SK-N-SH treated with all-trans-retinoic acid at 6 μM for 48 hours (cell line): ENCODE measurements at places on chromosomes 7 and 10.

DNA sequence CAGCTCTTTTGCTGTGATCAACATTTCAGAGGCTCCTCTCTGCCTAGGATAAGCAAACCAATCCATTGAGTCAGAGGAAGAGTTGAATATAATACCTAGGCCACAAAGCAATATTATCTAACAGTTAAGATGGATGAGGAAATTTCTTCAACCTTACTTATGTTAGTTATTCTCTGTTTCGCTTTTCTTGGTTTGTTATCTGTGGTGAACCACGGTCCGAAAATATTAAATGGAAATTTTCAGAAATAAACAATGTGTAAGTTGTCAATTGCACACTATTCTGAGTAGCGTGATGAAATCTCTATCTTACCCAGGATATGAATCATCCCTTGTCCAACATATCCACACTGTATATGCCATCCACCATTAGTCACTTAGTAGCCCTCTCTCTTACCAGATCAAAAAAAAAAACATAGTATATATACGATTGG, 1.5 kb upstream of the HTR7 start:
- peak; percentile 70 for ATAC-seq

GRCh38 chr7:39075210-39075609, 97.5 kb downstream of the POU6F2 start:
- ATAC-seq = no peak

- ATAC-seq = no peak
These were observed 90.4 kb downstream of the SPAG6 start for GRCh38 chr10:22435650-22436049.

GRCh38 chr10:82400841-82401240, 525.8 kb downstream of the NRG3 start:
- no peak for ATAC-seq

GRCh38 chr7:157150882-157151281, 12.2 kb downstream of the UBE3C start:
- ATAC-seq = peak; percentile 59
